ENCODE measurements at places on chromosomes 6 and 20.
A peak's percentile ranks its signal among the peaks of the same experiment; 100 is the strongest.

DNA sequence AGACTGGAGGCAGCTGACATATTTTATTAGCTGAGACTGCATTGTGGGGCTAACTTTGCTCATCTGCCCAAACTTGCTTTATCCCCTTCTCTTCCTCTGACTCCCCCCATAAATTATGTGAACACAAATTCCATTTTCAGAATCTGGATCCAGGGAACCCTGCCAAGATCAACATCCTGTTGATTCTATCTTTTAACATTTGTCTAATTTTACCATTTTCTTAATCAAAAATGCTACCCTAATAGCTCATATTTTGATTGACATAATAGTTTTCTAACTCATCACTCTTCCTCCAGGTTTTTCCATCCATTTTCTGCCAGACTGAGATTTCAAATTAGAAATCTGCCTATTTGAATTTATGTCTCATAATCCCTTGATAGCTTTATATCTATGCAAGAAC is 184.7 kb upstream of the PRSS16 start:
- DNase-seq, result no peak

DNA sequence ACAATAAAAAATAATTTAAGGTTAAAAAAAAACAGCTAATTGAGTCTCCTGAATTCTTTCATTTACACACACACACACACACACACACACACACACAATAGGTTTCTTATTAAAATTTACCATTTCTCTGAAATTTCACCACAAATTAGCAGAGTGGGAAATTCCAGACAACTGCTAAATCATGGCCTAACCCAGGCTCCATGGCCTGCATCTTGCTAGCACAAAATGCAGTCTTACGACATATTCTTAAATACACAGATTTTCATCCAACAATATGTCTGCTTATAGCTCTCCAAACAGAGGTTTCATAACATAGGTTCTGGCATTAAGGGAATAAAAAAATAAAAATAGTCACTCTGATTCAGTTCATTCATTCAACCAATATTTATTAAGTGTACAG is 46.9 kb downstream of the SOD2 start:
- no peak for DNase-seq

DNA sequence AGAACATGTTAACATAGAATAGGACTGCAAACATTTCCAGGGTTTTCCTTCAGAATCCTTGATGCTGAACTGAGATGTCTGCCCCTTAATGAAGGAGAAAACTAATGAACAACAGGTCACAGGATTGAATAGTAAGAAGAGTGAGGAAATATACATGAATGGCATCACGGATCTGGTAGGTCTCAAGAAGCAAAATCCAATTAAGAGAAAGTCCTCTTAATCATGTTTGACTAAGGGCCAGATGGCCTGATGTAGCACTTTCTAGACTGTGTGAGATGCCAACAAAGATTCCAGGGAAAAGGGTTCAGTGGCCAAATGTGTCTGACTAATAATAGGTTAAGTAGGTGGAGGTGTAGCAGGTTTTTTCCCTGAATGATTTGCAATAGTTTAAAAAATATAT is 13.7 kb upstream of the SHPRH start:
- no peak for DNase-seq

DNA sequence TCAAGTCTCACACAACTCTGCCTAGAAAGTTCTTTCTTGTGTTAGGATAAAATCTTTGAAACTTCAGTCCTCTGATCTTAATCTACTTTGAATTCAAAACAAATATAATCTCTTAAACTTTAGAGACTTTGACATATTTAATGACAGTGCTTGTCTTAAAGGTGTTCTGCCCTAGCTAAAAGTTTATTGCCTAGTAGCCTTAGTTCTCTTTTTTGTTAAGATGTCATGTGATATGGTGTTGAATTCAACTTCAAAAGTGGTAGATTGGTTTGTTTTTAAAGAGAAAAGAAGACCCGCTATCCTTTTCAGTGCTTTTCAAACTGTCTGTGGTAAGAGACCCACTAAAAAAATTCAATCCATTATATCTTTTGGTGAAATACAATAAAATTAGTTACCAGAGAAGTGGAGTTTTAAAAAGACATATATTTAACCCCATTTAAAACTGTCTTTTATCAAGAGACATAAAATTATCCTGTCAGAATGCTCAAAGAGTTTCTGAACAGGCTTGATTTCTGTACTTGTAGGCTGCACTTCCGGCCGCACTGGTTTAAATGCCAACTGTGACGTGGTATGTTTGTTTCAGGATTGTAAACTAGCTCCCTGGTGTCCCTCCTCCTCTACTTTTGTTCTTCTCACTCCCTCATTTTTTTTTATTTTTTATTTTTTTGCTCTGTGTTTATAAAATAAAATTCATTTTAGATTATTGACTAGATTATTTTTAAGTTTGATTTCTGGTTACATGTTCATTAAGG is 76.5 kb downstream of the QKI start:
- peak; percentile 26 for DNase-seq

- no peak for DNase-seq
Observed at GRCh38 chr20:33399924-33400323, 1.4 kb downstream of the CDK5RAP1 start.

GRCh38 chr6:14317387-14317970 is 199.9 kb downstream of the CD83 start:
- no peak for DNase-seq

DNA sequence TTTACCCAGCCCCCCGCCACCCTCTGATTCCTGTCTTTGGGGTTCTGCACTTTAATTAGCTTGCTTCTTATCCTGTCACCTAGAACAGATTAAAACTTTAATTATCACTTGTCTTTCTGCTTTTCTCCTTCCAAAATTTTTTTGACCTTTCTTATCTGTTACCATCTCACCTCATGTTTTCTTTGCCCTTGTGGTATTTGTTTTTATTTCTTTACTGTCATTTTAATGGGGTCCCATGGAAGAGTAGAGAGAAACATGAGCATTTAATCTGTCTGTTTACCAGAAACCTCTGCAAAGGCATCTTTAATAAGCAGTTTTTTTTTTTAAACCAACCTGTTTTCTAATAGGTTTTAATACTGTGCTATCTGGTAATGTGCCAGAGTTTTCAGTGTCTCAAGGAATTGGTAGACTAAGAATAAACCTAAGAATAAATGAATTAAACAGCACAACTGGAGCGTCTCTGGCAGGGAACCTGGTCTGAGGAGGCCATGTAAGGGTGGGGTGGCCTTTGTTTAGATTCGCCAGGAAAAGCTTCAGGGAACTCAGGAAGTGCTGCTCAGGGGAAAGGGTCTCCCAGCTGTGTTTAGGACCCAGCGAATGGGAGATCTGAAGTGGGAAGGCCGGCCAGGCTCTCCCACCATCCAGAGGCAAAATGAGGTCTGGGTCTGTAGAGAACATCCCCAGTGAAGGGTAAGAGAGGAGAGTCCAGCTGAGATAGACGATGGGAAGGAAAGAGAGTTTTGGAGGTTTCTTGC is 69.8 kb downstream of the ARID1B start:
- no peak for DNase-seq

DNA sequence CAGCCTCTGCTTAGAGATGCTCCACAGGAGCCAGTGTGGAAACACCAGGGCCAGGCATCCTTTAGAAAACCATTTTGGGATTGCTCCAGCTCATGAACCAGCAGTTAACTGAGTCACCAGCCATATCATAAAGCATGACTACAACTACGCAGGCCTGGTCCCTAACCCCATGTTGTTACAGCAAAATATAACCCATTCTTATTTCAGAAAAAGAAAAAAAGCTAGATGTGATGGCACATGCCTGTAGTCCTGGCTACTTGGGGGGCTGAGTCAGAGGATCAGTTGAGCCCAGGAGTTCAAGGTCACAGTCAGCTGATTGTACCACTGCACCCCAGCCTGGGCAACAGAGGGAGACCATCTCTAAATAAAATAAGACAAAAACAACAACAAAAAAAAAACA is 36.8 kb downstream of the C6orf15 start:
- DNase-seq, result no peak
